Kidney tubule cell (primary cell): ENCODE measurements at places on chromosomes 1 and 21.

GRCh38 chr1:43913051-43913501, 20.5 kb upstream of the ARTN start:
- no peak for DNase-seq

- peak; percentile 51 for DNase-seq
Measured at GRCh38 chr21:35649186-35649585, 411.1 kb downstream of the SETD4 start.

DNA sequence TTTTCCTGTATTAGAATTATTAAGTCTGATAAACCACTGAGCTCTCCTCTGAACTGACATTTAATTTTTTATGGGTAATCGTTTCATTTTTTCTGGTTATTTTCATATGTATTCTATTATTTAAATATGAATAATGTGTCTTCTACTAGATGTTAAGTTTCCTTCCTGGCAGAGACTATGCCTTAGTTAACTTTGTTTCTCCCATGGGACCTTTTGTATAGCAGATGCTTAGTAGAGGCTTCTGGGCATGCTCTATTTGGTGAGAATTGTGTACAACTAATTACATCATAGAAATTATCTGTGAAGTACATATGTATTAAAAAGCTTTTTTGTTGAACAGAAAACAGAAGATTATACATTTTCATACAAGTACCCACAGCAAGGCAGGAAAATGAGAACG, 23.4 kb downstream of the CTBS start:
- DNase-seq = no peak

GRCh38 chr1:50930965-50931737, 28.9 kb downstream of the FAF1 start:
- DNase-seq = peak; percentile 13

DNA sequence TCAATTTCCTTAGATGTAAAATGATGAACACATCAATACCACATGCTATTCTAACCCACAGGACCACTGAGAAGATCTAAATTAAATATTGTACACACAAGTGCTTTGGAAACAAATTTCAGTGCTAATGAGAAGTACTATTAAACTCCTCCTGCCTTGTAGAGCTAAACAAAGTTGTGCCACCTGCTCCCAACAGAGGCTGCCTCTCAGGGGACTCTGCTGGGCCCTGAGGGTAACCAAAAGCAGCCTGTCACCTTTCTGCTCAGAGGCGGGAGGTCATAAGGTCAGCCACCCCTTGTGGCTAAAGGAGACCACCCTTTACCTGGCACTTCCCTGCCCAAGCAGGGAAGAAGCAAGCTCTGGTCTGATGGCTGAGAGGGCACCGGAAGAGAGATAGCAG, 6.3 kb downstream of the SLC9A1 start:
- no peak for DNase-seq

GRCh38 chr1:28236656-28237322, 865 bp downstream of the ATP5IF1 start:
- DNase-seq = peak; percentile 7

DNA sequence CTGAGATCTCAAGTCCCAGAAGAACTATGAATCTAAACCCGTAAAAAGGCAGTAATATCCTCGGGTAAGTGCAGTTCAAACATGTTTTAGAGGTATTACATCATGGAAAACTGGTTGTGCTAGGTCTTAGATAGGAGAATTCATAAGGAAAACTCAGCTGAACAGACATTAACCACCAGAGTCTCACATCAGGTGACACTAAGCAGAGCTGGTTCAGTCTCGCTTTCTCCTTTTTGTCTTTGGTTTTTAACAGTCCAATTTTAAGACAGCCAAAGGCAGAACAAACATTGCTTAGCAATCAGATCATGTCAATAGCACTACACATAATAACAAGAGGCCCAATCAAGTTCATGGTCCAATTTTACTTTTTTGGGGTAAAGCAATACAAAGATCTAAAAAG, 63.1 kb upstream of the MUTYH start:
- DNase-seq = no peak

DNA sequence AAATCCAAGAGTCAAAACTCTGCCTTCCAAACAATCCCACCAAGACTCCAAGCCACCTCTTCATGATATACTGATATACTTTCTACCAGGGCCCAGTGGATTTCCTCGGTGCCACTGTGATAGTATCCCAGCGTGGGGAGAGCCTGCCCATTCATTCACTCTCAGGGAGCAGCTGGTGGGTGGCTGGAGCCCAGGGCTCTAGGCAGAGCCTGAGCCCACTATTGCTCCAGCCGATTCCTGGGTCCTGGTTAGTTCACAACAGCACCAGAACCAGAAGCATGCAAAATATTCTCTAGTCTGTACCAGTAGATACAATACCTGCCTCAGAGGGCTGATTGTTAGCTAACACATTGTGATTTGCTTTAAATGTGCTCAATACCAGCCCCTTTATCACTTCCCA, 831 bp downstream of the CSRP1 start:
- DNase-seq = no peak

GRCh38 chr1:169468982-169469381, 16.8 kb downstream of the SLC19A2 start:
- DNase-seq = no peak

GRCh38 chr1:78726686-78727085, 77.1 kb downstream of the IFI44 start:
- no peak for DNase-seq

DNA sequence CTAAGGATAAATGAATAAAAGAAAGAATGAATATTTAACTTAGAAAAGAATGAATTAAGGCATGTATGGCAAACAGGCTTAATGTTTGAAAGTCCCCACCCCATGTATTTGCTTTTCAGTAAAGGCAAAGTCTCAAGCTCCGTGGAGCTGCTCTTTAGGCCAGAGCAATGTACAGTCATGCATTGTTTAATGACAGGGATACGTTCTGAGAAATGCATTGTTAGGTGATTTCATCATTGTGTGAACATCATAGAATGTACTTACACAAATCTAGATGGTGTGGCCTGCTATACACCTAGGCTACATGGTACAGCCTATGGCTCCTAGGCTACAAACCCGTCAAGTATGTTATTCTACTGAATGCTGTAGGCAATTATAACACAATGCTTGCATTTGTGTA, 51.6 kb upstream of the SPATA6 start:
- no peak for DNase-seq

GRCh38 chr1:2636733-2637132, 3.9 kb upstream of the MMEL1 start:
- no peak for DNase-seq

- no peak for DNase-seq
Measured at GRCh38 chr1:190413142-190413541, 64.5 kb downstream of the BRINP3 start.

GRCh38 chr1:223702735-223703667, 9.3 kb upstream of the CAPN2 start:
- DNase-seq = peak; percentile 83

GRCh38 chr1:8439015-8439702, 121.2 kb downstream of the SLC45A1 start:
- DNase-seq = peak; percentile 76

DNA sequence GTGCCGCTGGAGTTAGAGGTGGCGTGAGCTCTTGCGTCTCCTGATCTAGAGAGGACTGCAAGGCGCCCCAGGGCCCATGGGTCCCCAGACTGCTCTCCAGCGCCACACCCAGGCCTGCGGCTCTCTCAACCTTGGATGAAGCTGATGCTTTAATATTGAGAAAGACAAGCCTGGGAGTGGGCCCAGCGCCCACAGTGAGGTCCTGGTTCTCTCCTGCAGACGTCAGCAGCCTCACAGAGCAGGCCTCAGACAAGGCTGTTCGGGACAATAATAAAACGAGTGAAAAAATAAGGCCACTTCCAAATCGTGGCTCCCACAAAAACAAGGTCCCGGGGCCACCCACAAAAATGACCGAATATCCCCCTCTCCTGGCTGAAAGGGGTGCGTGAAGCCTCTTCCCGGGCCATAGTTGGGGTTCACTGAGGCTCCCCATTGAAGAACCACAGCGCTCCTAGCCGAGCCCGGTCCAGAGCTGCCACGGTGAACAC, 6.0 kb upstream of the DNMT3L start:
- no peak for DNase-seq

GRCh38 chr1:25543425-25544242, at the start of gene LDLRAP1:
Gene LDLRAP1, plus strand, starts transcription at chr1:25543606. Its CDS starts 93 bp downstream, at chr1:25543699.
- DNase-seq = peak; percentile 80

DNA sequence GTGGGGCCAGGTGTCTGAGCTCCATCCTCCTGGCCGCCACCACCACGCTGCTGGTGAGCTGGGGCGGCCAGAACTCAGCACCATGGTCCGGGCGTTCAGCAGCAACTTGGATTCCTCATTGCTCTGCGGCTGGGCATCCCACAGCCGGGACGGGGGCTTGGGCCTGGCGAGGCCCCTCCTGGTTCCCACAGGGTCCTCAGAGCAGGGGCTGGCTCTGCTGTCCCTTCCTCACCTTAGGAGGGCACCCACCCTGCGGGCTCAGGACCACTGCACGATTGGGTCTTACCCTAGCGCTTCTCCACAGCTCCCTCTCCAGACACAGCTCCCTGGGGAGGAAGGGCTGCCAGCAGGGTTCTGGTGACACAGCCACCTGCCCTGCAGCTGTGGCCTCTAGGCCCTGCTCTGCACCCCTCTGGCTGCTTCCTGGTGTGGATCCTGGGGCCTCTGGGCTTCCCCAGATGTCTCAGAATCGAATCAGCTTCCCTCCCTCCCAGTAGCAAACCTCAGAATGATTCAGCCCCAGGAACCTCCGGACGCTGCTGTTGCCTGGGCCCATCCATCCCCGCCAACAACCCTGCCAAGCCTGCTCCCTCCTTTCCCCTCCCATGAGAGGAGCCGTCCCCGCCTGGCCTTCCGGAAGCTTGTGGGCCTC, 25.0 kb downstream of the CRYAA start:
- DNase-seq = peak; percentile 92

GRCh38 chr1:24535778-24536177, 20.1 kb upstream of the NCMAP start:
- DNase-seq = no peak
